ENCODE measurements at places on chromosomes 5 and 9.

GRCh38 chr5:11390291-11390767 is 513.9 kb downstream of the CTNND2 start:
- no peak for DNase-seq

DNA sequence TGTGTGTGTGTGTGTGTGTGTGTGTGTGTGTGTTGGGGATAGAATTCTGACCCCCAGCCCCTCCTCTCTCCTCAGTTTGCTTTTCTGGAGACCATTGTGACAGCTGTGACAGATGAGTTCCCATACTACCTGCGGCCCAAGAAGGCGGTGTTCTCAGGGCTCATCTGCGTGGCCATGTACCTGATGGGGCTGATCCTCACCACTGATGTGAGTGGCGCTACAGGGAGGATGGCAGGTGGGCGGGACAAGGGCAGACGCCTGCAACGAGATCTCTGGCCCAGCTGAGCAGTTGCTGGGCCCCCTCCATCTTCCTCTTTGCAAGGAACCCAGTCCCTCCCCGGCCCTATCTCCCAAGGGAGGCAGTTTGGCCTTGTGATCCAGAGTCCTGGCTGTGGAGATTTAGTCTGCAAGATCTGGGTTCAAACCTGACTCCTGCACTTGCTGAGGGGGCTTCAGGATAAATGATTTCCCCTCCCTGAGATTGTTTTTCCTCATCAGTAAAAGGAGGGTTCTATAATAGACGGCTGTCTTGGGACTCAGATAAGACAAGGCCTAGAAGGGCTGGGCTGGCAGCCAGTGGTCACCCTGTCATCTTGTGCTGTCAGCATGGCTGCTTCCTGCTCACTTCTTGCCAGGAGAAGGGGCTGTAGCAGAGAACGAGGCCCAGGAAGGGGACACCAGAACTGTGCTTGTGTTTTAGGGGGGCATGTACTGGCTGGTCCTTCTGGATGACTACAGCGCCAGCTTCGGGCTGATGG is 14.1 kb downstream of the SLC6A7 start:
- no peak for DNase-seq

GRCh38 chr5:36722900-36723299 is 116.5 kb downstream of the SLC1A3 start:
- DNase-seq, result no peak

GRCh38 chr9:134929193-134930158 is 11.8 kb upstream of the FCN1 start:
- DNase-seq, result no peak

GRCh38 chr9:76086539-76086938 is 196.1 kb downstream of the PCSK5 start:
- DNase-seq, result no peak

DNA sequence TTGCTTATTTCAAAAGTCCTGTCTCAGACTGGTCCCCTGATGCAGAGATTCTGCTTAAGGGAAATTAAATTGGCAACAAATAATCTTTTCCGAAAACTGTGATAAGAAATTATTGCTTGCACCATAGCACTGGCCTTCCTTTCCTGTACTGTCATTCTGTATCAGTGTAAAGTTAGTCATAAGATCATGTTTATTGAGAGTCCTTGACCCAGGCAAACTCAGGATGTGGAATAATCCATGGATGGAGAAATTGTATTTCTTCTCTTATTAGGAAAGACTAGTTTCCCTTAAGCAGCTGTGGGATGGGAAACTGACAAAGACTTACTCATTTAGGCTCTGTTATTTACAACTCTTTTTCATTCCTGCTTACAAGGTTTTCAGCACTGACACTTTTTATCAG is 83.0 kb upstream of the RANBP6 start:
- DNase-seq, result no peak

DNA sequence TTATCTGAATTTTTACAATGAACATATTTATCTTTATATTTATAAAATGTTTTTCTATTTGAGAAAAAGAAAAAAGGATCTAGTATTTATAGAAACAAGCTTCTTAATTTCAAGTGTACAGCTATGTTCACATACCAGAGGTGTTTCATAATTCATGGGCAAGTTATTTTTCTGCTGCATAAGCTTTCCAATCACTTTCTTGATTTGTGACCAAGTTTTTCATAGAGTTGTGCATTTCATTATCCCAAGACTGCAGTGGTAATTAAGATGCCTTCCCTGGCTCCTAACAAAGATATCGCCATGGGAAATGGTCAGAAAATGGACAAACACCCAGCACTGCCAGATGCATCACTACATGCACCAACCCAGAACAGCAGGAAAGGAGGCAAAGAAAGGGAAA is 124.6 kb downstream of the GNAQ start:
- DNase-seq, result no peak

GRCh38 chr5:159096924-159097783 is 2.6 kb downstream of the EBF1 start:
- DNase-seq, result no peak

DNA sequence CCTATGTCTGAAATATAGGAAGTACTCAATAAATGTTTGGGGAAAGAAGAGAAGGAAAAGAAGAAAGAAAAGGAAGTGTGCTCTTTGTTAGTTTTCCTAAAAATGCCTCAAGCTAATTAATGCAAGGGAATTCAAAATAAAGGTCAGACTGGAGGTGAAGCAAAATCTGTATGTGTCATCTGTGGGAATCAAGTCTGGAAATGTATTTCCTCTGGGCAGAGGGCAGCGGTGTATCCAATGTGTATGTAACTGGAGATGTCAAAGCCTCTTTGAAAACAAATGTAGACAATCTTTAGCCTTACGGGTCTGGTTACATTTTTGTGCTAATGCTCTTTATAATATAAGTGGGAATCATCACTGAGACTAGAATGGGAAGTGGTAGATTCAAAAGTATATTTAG is 471.4 kb downstream of the MAN2A1 start:
- DNase-seq, result no peak

DNA sequence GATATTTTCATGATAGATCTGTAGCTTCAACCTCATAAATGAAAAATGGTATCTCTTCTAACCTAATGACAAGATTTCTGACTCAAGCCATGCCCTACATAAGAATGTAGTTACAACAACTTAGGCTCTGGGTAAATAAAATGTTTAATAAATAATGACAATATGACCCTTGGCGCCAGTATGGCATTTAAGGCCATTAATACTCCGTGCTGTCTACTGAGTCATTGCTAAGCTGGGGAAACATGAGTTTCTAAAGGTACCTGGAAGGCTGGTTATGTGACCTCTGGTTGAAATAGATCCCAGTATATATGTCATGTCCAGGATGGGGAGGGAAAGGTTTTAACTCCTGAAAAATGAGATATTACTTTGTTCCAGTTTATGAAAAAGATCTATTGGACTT is 58.0 kb upstream of the CEMIP2 start:
- DNase-seq, result no peak

DNA sequence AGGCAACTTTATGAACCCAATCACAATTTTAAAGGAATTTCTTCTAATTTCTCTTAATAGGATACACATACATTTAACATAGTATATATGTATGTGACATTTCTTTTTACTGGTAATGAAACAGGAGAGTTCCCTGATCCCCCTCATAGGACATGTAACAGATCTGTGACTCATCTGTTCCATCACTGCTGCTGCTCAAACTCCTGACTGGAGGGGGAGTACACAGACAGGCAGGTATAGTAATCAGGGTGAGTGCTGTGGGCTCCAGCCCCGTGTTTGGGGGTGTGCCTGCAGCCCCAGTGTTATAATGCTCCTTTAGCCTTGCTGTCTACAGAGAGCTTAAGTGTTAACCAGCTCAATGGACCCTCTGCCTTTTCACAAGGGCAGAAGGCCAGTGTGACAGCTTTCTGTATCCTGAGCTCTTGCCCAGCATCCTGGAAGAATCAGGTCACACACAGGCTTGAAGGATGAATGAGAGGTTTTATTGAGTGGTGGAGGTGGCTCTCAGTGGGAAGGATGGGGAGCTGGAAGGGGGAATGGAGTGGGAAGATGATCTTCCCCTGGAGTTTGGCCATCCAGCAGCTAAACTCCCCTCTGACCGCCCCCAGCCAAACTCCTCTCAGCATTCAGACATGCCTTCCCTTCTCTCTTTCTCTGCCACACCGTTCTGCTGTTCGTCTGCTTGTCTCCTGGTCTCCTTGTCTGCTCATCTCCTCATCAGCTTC is 161.3 kb downstream of the ZNF608 start:
- no peak for DNase-seq

DNA sequence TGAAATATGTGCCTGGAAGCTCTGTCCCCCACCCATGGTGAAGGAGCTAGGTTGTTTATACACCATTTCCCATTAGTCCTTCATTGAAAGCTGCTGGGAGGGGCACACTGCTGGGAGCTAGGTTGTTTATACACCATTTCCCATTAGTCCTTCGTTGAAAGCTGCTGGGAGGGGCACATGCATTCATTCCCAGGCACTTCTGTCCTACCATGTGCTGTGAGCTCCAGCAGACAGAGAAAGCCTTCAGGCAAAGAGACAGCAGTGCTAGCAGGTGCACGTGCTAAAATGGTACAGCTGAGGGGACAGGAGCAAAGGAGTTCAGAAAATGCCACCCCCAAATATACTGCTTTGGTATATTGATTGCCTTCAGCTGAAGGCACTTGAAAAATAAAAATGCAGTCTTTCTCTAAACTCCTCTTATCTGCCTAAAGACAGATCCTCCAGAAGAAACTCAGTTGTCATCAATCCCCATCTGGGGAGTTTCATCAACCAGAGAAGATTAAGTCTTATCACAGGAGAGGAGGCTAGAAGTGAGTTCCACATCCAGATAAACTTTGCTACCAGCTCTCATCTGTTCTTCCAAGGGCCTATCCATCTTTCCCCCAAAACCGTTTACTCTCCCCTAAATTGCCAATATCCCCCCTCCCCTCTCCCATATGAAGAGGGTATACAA is 27.7 kb upstream of the DAPK1 start:
- DNase-seq, result no peak

- no peak for DNase-seq
Observed at GRCh38 chr9:137514691-137515337, 35.4 kb downstream of the PNPLA7 start.

DNA sequence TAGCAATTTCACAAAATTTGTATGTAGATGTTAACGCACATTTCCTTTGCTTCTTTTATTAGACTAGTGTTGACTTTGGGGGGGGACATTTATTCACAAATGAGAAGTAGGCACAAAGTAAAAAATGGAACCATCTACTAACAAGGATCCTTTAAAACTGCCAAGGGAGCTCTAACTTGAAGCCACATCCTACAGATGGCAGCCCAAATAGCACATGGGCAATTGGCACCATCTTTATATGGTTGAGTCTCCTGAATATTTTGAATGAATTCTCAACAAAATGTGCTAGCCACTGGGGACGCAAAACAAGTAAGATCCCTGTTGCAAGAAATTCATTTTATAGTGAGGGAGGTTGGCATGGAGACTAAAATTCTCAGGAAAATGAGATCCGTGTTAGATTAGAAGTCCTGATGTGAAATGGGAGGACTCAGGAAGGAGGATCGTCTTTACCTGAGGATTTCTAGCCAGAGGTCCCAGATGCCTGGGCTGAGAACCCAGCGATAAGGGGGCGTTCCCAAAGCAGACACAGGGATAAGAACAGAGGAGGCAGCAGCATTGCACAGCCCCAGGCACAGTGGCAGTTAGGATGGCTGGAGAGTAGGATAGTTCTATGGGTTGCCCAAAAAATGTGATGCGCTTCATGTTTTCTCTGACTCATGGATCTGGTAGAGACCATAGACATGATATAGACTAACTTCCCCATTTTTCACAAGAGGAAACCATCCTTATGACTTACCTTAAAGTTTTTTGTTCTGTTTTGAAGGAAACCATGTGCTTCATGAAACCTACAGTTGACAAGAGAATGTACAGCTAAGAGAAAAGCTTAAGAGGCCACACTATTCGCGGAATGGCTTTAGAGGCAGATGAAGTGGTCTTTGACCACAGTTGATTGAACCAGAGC is 37.4 kb downstream of the C9orf152 start:
- no peak for DNase-seq

GRCh38 chr9:3290231-3290840 is 235.5 kb downstream of the RFX3 start:
- no peak for DNase-seq

GRCh38 chr9:123482295-123482968 is 126.4 kb downstream of the CRB2 start:
- DNase-seq, result no peak

GRCh38 chr9:129146441-129146941 is 31.6 kb downstream of the IER5L start:
- DNase-seq, result no peak

- DNase-seq, result no peak
Observed at GRCh38 chr9:77991191-77991590, 40.4 kb downstream of the GNAQ start.

- DNase-seq, result no peak
Observed at GRCh38 chr5:154446195-154447088, 645 bp downstream of the SAP30L start.

DNA sequence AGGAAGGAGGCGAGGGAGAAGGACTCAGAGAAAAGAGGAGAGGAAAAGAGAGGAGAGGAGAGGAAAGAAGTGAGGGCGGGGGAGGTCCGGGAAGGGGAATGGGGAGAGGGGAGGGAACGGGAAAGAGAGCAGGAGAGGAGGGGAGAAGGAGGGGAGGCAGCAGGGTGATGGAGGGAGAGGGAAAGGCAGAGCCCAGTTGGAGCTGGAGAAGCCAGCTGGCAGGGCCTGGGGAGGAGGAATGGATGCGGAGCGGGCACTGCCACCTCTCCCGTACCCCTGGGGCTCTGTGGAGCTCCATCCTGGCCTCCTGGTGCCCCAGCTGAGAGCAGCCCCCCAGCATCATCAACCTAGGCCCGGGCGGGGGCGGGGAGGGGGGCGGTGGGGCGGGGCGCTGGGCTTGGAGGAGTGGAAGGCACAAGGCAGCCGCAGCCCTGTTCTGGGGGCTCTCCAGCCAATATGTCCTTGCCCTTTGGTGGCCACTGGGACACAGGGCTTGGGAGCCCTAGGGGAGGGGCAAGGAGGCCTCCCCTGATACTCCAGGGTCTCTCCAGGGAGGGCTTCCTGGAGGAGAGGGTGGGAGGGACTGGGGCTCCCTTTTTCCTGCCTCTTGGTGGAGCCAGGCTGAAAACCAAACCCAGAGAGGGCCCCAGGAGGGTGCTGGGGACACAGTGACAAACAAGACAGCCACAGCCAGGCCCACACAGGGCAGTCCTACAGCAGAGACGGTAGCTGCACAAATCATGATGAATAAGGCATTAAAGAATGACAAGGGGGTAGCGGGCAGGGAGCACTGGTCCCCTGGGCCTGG is 123.7 kb downstream of the C9orf50 start:
- peak; percentile 75 for DNase-seq

GRCh38 chr5:17511775-17512325 is 6.3 kb upstream of the TAF11L3 start:
- no peak for DNase-seq

GRCh38 chr5:86108825-86109224 is 508.9 kb upstream of the COX7C start:
- DNase-seq, result no peak
